ENCODE measurements at places on chromosomes 3 and 15. TPM values are rescaled to one million over a fixed set of nuclear protein-coding genes. Genes with fewer than 3 reads are reported as not detected.

GRCh38 chr3:197181741-197182140 lies 116.7 kb downstream of the DLG1 start:
- DNase-seq = no peak

- DNase-seq = peak; percentile 42
These were observed 31.4 kb downstream of the STARD5 start for GRCh38 chr15:81292523-81293001.

- peak; percentile 81 for DNase-seq
These were observed 63.9 kb downstream of the IQSEC1 start for GRCh38 chr3:13009132-13009945.

DNA sequence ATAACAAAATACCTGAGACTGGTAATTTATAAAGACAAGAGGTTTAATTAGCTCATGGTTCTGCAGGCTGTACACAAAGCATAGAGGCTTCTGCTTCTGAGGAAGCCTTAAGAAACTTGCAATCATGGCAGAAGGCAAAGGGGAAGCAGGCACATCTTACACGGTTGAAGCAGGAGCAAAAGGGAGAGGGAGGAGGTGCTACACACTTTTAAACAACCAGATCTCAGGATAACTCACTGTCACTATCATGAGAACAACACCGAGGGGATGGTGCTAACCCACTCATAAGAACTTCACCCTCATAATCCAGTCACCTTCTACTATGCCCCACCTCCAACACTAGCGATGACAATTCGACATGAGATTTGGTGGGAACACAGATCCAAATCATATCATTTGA lies 54.4 kb downstream of the ATP8B4 start:
- DNase-seq = no peak

Gene LTK
- total RNA-seq = 4.9 TPM

Gene ARL6
- total RNA-seq = 9.5 TPM

Gene ARRDC4
- total RNA-seq = 79.9 TPM

DNA sequence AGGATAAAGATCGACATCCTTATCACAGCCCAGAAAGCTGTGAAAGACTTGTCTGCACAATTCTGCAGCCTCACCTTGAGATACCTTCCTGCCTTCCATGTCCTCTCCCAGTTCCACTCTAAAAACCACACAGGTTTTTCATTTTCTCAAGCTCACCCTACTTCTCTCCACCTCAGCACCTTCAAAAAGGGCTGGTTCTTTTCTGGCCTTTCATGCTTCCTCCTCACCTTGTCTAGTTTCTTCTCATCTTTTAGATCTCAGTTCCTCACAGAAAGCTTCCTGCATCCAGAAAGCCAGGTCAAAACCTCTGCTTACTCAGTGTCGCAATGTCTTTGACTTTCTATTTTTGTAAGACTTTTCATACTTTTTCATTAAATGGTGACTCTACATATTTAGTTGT lies 140.2 kb upstream of the STT3B start:
- DNase-seq = no peak

Gene EPB42
- total RNA-seq = 1.3 TPM

- DNase-seq = no peak
These were observed 6.1 kb upstream of the KPNA1 start for GRCh38 chr3:122520861-122521260.

Gene NEO1
- total RNA-seq = 10.7 TPM

DNA sequence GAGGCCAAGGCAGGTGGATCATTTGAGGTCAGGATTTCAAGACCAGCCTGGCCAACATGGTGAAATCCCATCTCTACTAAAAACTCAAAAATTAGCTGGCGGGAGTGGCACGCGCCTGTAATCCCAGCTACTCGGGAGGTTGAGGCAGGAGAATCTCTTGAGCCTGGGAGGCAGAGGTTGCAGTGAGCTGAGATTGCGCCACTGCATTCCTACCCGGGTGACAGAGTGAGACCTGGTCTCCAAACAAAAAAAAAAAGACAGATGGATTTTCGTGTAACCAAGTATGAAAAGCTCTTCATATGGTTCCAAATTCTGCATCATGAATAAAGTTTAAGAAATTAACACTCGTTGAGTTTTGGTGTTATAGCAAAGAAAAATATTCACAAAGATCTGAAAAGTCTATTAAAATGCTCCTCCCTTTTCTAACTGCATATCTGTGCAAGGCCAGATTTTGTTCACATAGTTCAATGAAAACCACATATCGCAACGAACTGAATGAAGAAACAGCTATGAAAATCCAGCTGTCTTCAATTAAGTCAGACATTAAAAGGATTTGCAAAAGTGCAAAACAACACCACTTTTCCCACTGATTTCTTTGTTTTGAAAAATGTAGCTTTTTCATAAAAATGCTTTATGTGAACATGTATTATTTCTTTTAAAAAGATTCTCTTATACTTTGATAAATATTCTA lies 23.8 kb upstream of the FBLN2 start:
- no peak for DNase-seq

Gene HYKK
- total RNA-seq = 3.2 TPM

GRCh38 chr3:134817297-134817696 lies 22.2 kb downstream of the EPHB1 start:
- no peak for DNase-seq

DNA sequence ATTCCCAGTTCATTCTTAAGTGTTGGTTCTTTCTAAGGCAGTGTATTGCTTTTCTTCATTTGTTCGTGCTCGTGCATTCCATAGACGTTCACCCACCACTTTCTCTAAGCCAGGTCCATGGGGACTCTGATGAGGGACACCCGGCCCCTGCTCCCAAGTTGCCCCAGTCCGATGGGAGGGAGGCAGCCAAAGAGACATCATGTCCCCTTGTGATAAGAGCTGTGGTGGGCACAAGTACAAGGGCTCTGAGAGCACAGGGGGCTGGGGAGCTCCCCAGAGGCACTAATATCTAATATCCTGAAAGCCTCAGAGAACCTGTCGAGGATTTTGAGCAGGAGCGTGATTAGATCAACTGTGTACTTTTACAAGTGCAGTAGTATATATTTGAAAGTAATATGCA lies 6.3 kb downstream of the SPSB4 start:
- no peak for DNase-seq

DNA sequence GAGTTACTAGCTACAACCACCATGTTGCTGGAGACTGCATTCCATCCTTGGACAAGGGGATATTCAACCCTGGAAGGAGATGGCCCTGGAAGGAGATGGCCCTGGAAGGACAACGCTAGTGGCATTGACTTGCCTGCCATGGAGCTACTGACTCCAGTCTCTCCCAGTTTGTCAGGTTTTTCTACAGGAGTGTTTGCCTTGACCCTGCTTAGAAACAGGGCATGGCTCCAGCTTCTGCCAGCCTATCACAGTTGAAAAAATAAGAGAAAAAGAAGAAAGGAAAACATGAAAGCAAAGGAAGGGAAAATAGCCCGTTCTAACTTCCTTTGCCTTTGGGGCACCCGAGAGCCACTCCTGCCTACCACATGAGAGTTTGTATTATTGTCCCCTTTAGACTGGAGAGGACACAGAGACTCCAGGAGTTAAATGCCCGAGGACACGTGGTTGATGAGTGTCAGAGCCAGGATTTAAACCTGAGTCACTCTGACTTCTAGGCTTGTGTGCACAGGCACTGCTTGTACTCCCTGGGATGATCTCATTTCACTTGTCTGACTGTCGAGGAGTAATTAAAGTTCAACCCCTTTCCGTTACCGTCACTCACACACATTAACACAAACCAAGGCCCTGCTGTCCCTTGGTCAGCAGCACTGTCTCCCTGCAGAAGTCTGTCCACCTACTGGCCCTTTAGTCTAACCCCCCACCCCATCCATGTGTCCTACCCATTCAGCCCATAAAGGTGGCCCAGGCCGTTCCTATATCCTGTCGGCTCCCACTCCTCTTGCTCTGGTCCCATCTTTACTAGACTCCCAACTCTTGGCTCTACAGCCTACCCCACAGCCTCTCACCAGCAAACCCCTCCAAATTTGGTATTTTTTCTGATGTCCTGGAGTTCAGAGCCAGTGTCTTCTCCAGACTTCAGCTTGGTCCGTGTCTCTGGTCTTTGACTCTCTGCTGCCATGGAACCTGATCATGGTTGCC lies 46.1 kb downstream of the C2CD4A start:
- DNase-seq = peak; percentile 60

DNA sequence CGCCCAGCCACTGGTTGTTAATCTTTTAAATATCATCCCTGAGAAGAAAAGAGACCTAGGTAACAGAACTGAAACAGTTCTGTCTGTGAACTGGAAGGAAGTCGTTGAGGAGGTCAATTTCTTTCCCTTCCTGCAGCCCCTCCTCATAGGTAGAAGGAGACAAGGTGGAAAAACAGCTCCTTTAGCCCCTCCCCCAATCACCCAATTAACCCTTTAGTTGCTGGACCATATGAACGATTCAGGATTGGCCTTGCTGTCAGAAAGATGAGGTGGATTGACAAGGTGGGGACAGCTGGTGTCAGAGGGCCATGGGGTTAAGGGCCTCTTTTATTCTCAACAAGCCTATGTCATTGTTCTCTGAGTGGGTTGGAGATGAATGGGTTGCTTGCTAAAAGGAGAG lies 36.0 kb upstream of the ZNF445 start:
- DNase-seq = no peak

Measured in stomach (tissue), 19 donors.